Stimulated activated CD4-positive, alpha-beta T cell treated with anti-CD3 and anti-CD28 coated beads, Interleukin-1b, Interleukin-23, amount 100 ng/mL, for 1 hour (primary cell): ENCODE measurements at places on chromosomes 4 and X.
A peak's percentile ranks its signal among the peaks of the same experiment; 100 is the strongest.

DNA sequence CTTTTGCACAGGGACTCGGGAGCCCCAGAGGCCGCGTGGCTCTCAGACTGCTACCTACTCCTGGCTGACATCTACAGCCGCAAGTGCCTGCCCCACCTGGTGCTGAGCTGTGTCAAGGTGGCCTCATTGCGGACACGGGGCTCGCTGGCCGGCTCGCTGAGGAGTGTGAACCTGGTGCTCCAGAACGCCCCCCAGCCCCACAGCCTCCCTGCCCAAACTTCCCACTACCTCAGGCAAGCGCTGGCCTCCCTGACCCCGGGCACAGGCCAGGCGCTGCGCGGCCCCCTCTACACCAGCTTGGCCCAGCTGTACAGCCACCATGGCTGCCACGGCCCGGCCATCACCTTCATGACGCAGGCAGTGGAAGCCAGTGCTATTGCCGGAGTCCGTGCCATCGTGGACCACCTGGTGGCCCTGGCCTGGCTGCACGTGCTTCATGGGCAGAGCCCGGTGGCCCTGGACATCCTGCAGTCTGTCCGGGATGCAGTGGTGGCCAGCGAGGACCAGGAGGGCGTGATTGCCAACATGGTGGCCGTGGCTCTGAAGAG, 28.8 kb downstream of the SH3TC1 start:
- DNase-seq = no peak

DNA sequence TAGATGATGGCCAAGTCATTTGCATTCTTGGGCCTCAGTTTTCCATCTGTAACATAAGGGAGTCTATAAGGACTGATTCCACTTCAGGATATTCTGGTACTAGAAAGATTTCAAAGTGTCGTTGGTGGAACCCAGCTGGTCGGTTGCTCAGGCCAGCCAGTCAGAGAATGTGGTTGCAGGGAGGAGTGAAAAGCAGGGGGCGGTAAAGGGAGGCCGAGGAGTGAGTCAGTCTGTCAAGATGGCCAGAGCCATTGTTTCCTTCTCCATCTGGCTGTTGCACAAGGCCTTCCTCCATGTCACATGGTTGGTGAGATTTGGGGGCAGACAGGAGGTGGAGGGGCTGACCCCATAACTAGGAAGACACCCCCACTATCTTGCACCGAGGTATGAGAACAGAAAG, 38.2 kb downstream of the STARD8 start:
- no peak for DNase-seq

- DNase-seq = no peak
These were observed 350.9 kb upstream of the F9 start for GRCh38 chrX:139179592-139179991.

DNA sequence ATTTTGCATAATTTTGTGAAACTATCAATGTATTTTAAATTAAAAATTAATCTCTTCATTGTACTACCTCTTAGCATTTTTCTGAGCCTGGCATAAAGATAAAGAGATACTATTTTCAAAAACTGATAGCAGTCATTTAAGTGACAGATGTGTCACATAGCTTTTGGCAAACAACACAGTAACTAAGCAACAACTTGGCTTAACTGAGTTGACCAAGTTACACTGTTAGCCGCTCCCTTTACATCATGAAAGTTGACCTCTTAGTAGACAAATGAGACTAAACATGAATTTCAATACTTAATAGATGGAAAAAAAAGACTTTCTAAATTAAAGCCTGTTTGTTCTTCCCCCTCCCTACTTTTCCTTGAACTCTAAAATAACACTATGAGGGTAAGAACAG, 62.0 kb downstream of the ATP8A1 start:
- DNase-seq = no peak

- no peak for DNase-seq
These were observed 465.5 kb upstream of the HS3ST1 start for GRCh38 chr4:11894221-11894620.

DNA sequence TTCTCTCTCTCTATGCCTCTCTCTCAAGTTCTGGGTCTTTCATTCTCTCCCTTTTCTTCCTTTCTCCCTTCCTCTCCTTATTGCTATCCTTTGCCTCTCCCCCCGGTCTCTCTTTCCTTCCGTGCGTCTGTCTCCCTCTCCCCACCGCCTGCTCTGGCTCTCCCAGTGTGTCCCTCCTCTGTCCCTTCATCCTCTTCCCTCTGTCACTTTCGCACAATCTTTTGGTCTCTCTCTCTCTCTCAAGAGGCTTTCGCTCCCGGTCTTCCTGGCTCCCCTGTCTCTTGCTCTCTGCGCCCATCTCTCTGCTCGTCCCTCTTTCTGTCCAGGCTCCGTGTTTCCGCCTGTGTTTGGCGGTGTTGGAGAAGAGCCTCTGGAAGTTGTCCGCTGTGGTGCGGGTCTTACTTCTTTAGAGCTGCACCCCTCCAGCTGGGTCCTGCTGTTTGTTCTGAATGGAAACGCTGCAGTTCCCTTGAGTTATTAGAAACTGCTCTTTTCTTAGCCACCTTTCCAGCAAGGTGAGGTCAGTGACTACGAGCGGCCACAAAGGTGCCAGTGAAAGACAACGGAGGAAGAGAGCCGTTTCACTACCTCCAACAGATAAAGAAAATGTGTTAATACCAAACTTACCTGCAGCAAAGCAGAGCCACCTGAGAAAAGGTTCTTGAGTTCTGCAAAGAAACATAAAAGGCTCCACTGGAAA, 1.1 kb downstream of the BMPR1B start:
- no peak for DNase-seq

GRCh38 chr4:16814361-16814760, 84.1 kb downstream of the LDB2 start:
- DNase-seq = no peak

GRCh38 chr4:153212736-153213135, 8.5 kb downstream of the TRIM2 start:
- no peak for DNase-seq

- no peak for DNase-seq
These were observed 113.7 kb upstream of the TBL1X start for GRCh38 chrX:9351126-9351525.

DNA sequence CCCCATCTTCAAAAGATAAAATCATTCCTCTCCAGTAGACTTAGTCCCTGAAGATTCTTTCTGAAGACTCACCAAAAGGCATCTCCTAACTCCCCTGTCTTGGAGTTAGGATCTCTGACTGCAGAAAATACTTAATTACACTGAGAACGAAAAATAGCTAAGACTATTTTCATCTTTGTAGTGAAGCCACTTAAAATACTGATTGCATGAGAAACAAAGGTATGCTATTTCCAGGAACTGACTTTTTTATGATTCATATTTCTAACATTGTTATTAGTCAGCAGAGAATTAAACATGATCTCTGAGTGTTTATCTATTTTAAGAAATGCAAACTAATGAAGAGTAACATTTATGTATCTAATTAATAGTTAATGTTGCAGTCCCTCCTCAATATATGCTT, 71.8 kb upstream of the NR3C2 start:
- no peak for DNase-seq

DNA sequence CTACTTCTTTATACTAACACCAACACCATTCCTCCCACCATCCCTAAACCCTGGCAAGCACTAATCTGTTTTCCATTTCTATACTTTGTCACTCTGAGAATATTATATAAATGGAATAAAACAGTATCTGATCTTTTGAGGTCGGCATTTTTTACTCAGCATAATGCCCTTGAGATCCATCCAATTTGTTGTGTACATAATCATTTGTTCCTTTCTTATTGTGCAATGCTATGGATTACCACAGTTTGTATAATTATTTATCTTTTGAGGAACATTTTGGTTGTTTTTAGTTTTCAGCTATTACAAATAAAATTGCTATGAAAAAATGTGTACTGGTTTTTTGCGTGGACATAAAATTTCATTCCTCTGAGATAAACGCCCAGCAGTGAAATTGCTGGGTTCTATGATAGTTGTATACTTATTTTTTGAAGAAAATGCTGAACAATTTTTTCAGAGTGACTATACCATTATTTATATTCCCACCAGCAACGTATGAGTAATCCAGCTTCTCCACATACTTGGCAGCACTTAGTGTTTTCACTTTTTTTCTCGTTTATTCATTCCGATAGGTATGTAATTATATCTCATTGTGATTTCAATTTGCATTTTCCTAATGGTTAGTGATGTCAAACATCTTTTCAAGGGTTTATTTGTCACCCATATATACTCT, 154.3 kb upstream of the DCAF8L1 start:
- DNase-seq = no peak

GRCh38 chrX:30504309-30504708, 73.3 kb downstream of the TASL start:
- DNase-seq = no peak

DNA sequence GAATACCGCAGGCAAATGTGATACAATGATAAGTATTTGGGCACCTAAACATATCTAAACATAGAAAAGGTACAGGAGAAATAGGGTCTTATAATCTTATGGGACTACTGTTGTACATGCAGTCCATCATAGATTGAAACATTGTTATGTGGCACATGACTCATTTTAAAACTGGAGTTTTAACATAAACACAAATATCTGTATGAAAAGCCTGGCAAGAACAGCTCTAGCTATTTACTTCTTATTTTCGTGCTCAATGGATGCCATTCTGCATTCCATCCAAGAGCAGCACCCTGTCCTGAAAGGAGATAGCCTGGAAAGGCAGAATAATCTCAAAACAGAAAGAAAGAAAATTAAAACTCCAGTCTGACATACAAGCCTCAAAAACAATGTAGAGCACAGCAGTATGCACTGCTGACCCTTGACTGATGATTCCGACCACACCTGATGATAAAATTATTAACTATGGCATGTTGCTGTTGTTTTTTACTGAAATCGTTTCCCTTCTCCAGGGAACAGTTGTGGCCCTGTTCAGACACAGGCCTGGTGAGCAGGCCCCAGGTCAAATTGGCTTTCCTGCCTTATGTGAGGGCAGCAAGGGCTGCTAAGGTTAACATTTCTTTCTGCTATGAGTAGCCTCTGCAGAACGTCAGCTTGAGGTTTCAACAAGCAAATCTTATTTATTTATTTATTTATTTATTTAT, 152.7 kb downstream of the APBB2 start:
- no peak for DNase-seq

- DNase-seq = no peak
These were observed 13.3 kb upstream of the CDKL2 start for GRCh38 chr4:75643651-75644050.

GRCh38 chr4:89899152-89899551, 4.5 kb downstream of the MMRN1 start:
- DNase-seq = no peak

GRCh38 chr4:151215295-151215694, 61.7 kb upstream of the PRSS48 start:
- DNase-seq = no peak

DNA sequence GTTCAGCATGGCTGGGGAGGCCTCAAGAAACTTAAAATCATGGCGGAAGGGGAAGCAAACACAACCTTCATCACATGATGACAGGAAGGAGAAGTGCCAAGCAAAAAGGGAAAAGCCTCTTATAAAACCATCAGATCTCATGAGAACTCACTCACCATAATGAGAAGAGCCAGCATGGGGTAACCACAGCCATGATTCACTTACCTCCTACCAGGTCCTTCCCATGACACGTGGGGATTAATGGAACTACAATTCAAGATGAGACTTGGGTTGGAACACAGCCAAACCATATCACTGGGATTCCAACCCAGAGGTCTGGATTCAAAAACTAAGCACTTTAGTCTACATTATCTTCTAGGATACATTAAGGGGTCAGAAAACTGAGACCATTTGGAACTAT, 609.6 kb upstream of the SPANXN1 start:
- no peak for DNase-seq

GRCh38 chrX:54825716-54826438, 18.3 kb downstream of the MAGED2 start:
- no peak for DNase-seq

- no peak for DNase-seq
These were observed 345.8 kb upstream of the CASK start for GRCh38 chrX:42269186-42269585.

DNA sequence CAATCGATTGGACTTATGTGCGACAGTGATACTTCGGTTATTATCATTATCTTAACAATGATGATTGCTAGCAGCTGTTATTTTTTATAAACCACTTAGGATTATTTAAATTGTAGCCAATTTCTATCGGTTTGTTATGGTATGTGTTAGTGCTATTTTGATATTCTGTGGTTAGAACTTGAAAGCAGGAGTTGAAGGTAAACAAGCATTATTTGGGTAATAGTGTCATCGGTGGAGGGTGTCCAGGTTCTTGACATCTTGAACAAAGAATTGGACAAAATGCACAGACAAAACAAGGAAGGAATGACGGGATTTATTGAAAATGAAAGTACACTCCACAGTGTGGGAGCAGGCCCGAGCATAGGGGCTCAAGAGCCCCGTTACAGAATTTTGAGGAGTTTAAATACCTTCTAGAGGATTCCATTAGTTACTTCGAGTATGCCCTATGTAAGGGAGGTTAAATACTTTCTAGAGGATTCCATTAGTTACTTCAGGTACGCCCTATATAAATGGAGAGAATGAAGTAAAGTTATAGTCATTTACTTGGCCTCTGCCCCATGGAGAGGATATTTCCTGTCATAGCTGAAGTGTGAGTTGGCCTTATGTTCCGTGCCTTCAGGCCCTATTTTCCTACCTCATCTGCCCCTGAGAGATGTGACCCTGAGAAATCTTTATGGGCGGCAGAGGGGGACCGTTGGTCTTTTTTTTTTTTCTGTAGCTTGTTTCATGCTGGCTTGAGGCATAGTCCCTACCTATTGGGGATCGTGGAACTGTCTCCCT, 13.1 kb downstream of the MOB1B start:
- no peak for DNase-seq

GRCh38 chrX:72027914-72028307, 103.8 kb downstream of the RTL5 start:
- no peak for DNase-seq

GRCh38 chr4:78311306-78311705, 240.3 kb upstream of the ANXA3 start:
- DNase-seq = no peak

- DNase-seq = peak; percentile 74
These were observed 119.1 kb upstream of the TRIM2 start for GRCh38 chr4:153084980-153085630.

DNA sequence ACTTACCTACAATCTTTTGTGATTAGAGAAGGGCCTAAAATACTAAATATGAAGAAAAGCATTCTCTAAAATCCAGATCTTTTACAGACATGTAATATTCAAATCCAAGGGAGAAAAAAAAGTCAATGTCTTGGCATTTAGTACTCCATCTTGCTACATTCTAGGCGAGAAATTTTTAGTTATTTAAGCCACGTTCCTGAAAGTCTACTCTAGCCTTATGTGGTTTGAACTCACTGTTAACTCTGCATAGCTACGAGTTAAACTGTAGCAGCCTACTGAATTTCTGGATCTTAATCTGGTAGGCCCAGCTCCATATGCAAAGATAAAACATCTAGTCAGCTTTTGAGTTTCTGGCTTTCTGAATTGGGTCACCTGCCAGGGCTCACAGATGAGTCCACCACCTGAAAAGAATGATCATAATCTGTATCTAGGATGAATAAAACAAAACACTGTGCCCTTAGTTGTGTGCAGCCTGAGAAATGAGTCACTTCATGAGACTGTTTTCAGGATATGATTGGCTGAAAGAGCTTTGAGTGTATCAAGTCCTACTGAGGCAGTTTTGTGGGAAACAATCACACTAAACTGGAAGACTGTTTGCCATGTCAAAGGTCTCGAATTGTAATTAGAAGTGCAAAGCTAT, 3.2 kb upstream of the NEK1 start:
- no peak for DNase-seq
